Pancreas (tissue), 10 donors: ENCODE measurements at places on chromosomes 6 and 20. TPM values are rescaled to one million over a fixed set of nuclear protein-coding genes. Genes with fewer than 3 reads are reported as not detected.

Gene SIRPB2
- polyA plus RNA-seq: 0.21 TPM

Gene C6orf132
- polyA plus RNA-seq: 6.1 TPM

Gene RAD21L1
- not detected for polyA plus RNA-seq

Gene TRAM2
- 1.9 TPM for polyA plus RNA-seq

Gene LINC00237
- polyA plus RNA-seq: 0.92 TPM

Gene GLO1
- 26.7 TPM for polyA plus RNA-seq

Gene ARMC12
- polyA plus RNA-seq: 2.2 TPM

Gene LY6G6D
- not detected for polyA plus RNA-seq

Gene TTI1
- polyA plus RNA-seq: 10.1 TPM

Gene MDFI
- 2.0 TPM for polyA plus RNA-seq

Gene CLPSL2
- 2.5 TPM for polyA plus RNA-seq

Gene RSPO4
- polyA plus RNA-seq: 0.08 TPM

Gene MANEA
- 3.2 TPM for polyA plus RNA-seq

Gene DEFB124
- not detected for polyA plus RNA-seq

Gene MLIP
- polyA plus RNA-seq: 5.8 TPM

Gene DPPA5
- polyA plus RNA-seq: not detected

Gene SGK2
- polyA plus RNA-seq: 21.6 TPM

Gene HIVEP1
- 3.8 TPM for polyA plus RNA-seq

Gene BMP6
- 0.42 TPM for polyA plus RNA-seq

Gene TAPBP
- 28.0 TPM for polyA plus RNA-seq

Gene FAM83C
- not detected for polyA plus RNA-seq

Gene MYL9
- 64.9 TPM for polyA plus RNA-seq

Gene PDE10A
- polyA plus RNA-seq: 2.6 TPM

Gene SPINT4
- not detected for polyA plus RNA-seq

Gene RBPJL
- 1,575 TPM for polyA plus RNA-seq

Gene VSTM2L
- polyA plus RNA-seq: 10.1 TPM

Gene SKIC2
- polyA plus RNA-seq: 163 TPM

Gene LST1
- polyA plus RNA-seq: 6.0 TPM

Gene C6orf15
- polyA plus RNA-seq: not detected

Gene HLA-DQB1
- polyA plus RNA-seq: 22.8 TPM

Gene SLC22A7
- not detected for polyA plus RNA-seq

Gene FLRT3
- polyA plus RNA-seq: 1.1 TPM

Gene SLC35D3
- polyA plus RNA-seq: 0.91 TPM

Gene NKX2-4
- polyA plus RNA-seq: not detected

Gene INSM1
- 23.7 TPM for polyA plus RNA-seq

Gene ADGRF5
- polyA plus RNA-seq: 2.6 TPM

Gene MPIG6B
- 0.05 TPM for polyA plus RNA-seq

Gene STMND1
- polyA plus RNA-seq: 1.1 TPM

Gene MACROD2
- polyA plus RNA-seq: 2.1 TPM

Gene TAP2
- 8.8 TPM for polyA plus RNA-seq

Gene CRIP3
- 4.5 TPM for polyA plus RNA-seq

Gene HEY2
- polyA plus RNA-seq: 1.3 TPM

Gene CTCFL
- polyA plus RNA-seq: not detected

Gene SIGLEC1
- polyA plus RNA-seq: 2.5 TPM

Gene PHACTR3
- 1.5 TPM for polyA plus RNA-seq

Gene LTB
- 1.4 TPM for polyA plus RNA-seq

Gene PRL
- not detected for polyA plus RNA-seq

Gene ERVFRD-1
- not detected for polyA plus RNA-seq

Gene CTAGE9
- polyA plus RNA-seq: not detected

Gene MUC21
- 0.07 TPM for polyA plus RNA-seq

Gene DOK5
- 0.46 TPM for polyA plus RNA-seq
